ENCODE measurements at places on chromosomes 3 and 15.

DNA sequence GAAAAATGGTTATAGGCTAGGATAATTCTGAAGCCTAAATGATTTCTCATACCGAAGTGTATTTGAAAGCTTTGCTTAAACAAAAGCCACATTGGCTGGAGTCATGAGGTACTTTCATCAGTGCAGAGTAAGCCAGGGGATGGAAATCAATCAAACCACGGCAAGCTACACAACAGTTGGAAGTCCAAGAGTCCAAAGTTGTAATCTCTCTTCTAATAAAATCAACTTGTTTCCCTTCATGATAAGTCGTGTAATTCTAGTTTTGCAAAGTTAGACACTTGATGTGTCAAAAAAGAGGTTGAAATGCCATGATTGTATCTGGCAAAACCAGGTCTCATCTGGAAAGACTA lies 250.5 kb upstream of the VEPH1 start:
- no peak for DNase-seq

- DNase-seq = no peak
These were observed 4.2 kb upstream of the MAGEF1 start for GRCh38 chr3:184715943-184716621.

- DNase-seq = no peak
These were observed 164.5 kb downstream of the TNIK start for GRCh38 chr3:171295484-171296373.

GRCh38 chr15:65561934-65562333 lies 31.7 kb downstream of the HACD3 start:
- DNase-seq = no peak

- DNase-seq = no peak
These were observed 6.8 kb downstream of the ANXA2 start for GRCh38 chr15:60390871-60391501.

DNA sequence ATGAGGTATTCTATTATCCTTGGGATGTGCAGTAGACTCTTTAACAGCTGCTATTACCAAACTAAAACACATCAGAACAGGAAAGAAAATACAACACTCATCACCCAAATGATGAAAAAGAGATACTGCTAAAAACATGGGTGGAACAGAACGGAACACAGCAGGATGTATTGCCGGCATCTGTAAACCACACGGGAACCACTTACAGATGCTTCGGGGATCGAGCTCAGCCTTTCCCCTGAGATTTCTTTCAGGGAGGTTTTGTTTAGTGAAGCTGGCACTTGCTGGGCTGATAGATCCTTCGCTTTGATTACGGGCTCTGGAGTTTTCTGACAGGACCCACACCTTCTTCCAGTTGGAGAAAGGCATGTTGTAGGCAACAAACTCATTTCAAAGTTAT lies 182.3 kb upstream of the FAM3D start:
- no peak for DNase-seq

DNA sequence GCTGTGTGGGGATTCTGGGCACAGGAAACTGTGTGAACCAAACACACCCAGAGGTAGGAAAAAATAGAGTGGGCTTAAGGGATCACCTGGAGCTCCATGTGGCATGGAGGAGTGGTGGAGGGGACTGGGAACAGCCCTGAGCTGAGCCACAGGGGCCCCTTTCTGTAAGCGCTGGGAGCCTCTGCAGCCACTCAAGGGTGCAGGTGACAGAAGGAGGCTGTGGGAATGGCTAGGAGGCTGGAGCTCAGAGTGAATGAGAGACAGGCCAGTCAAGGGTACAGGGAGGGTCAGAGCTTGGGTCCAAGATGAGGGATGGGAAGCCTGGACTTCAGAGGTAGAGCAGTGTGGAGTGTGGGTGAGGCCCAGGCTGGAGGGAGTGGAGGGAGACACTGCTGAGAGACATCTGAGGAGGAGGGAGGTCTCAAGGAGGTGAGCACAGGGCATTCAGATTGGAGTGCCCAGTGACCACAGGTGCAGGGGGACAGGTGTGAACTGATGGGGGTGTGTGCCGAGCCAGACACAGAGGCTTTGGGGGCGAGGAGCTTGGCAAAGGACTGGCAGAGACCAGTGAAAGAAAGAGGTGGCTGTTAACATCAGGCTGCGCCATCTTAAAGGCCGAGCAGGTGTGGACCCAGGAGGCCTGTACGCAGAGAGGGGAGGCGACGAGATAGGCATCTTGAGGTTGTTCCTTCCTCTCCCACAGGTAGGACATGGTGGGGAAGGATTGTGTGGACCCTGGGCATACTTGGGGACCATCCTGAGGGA lies 56.8 kb downstream of the FGD5 start:
- no peak for DNase-seq

GRCh38 chr15:73894133-73894814 lies 20.9 kb downstream of the TBC1D21 start:
- DNase-seq = no peak

GRCh38 chr15:77021803-77022381 lies 27.0 kb downstream of the PSTPIP1 start:
- no peak for DNase-seq

GRCh38 chr3:103953796-103954195 lies 1412.9 kb upstream of the ALCAM start:
- DNase-seq = no peak

DNA sequence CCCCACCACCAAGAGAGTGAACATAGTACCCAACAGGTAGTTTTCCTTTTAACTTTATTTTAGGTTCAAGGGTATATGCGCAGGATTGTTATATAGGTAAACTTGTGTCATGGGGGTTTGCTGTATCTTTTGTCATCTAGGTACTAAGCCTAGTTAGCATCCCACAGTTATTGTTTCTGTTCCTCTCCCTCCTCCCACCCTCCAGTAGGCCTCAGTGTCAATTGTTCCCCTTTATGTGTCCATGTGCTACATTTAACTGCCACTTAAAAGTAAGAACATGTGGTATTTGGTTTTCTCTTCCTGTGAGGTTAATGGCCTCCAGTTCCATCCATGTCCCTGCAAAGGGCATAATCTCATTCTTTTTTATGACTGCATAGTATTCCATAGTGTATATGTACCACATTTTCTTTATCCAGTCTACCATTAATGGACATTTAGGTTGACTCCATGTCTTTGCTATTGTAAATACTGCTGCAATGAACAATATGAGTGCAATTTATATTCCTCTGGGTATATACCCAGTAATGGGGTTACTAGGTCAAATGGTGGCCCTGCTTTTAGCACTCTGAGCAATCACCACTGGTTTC lies 66.2 kb downstream of the ST3GAL6 start:
- DNase-seq = no peak

DNA sequence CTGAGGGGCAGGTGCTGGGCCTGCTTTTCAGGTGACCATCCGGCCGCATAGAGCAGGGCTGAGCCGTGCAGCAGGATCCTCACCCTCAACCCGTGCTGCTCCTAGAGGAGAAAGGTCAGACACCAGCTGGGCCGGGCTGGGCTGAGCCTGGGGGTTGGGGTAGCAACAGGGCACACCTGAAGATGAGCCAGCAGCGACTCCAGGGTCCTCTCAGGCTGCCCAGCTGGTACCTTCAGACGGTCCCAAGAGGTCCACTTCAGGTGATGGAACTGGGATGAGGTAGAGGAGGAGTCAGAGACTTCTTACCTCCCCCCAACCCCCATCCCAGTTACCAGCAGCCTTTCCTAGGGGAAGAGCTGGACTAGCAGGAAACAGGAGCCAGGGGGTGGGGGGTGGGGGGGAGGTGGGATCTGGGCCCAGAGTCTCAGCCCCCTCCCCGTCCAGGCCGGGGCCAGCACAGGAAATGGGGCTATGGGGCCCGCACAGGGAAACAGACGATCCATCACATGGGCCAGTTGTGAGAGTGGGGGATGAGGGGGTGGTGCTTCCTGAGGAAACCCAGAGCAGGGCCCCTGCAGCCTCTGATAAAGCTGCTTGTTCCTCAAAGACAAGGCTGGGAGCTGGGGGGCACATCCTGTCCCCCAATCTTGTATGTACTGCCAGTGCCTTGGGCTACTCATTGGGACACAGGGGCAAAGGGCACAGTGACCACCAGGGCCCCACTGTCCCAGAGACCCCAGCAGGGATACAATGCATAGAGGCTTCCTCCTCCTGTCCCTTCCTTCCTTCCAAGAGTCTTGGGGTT lies 3.0 kb downstream of the INKA1 start:
- DNase-seq = peak; percentile 95

- no peak for DNase-seq
These were observed 36.2 kb upstream of the FILIP1L start for GRCh38 chr3:100150473-100150872.

- DNase-seq = no peak
These were observed 133.0 kb downstream of the ASB7 start for GRCh38 chr15:100735129-100736053.

- no peak for DNase-seq
These were observed 315.2 kb downstream of the MECOM start for GRCh38 chr3:169348276-169348675.

DNA sequence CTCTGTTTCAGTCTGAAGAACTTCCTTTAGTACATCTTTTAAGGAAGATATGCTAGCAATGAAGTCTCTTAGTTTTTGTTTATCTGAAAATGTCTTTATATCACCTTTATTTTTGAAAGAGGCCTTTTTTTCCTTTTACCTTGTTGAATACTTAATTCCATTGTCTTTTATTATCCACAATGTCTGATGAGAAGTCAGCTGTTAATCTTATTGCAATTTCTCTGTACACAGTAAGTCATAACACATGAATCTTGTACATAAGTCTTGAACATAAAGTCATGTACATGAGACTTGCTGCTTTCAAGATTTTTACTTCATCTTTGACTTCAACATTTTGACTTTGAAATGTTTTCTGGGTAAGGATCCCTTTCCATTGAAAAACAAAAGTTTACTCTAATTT lies 424.3 kb upstream of the ATP10A start:
- DNase-seq = no peak

- no peak for DNase-seq
These were observed 31.6 kb downstream of the TIPARP start for GRCh38 chr3:156705761-156706616.

- no peak for DNase-seq
These were observed 278.1 kb upstream of the PLSCR5 start for GRCh38 chr3:146883288-146883687.

DNA sequence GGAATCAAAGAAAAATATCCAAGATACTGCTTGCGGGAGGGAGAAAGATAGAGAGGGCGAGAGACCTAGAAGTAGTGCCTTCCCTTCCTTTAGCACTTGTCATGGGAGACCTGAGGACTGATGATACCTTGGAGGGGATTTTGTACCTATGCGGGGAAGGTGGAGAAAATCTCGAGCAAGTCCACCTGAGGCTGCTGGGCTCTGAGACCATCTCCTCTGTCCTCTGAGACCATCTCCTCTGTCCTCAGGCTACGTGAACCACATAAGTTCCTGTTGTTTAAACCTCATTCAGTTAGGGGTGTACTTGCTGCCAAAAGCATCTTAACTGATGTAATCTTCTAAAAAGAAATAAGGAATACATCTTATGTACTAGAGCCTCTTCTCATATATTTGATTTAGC lies 164.9 kb downstream of the NR2F2 start:
- no peak for DNase-seq

- DNase-seq = no peak
These were observed 62.9 kb upstream of the ZBTB38 start for GRCh38 chr3:141305436-141305835.

DNA sequence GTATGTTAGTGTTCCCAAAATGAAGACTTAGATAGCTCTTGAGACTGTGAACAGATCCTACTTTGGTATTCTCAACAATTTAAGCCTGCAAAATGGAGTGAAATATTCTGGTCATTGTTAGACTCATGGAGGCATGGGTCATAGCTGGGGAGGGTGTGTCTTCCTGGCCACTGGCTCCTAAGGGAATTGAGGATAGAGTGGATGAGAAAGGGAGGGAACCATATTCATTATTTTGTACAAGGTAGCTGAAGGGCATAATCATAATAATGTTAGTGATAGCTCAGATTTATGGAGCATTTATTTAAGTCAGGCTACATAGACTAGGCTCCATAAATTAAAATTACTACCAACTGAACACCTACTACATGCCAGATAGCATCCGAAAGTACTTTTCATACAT lies 253.6 kb downstream of the NR1D2 start:
- no peak for DNase-seq

GRCh38 chr15:27582726-27583410 lies 516.2 kb downstream of the OCA2 start:
- no peak for DNase-seq

DNA sequence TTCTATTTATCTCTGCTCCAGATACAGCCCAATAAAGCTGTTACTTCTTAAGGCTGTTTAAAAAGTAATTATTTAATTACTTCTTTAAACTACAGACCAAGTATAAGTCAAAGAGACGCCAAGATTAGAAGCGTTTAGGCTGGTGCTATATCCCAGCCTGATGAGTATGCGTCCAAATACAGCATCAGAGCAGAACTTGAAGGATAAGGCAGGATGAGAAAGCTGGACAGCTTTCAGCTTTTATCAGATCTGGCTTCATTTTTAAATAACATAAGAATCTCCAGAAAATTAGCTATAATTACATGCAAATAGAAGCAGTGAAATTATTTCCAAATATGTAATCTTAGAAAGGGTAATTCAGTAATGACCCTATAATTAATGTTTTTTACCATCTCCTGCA lies 110.3 kb upstream of the MYO5C start:
- no peak for DNase-seq

GRCh38 chr3:18415839-18416238 lies 9.3 kb downstream of the SATB1 start:
- DNase-seq = no peak

GRCh38 chr3:142065932-142066331 lies 83.4 kb downstream of the TFDP2 start:
- no peak for DNase-seq

DNA sequence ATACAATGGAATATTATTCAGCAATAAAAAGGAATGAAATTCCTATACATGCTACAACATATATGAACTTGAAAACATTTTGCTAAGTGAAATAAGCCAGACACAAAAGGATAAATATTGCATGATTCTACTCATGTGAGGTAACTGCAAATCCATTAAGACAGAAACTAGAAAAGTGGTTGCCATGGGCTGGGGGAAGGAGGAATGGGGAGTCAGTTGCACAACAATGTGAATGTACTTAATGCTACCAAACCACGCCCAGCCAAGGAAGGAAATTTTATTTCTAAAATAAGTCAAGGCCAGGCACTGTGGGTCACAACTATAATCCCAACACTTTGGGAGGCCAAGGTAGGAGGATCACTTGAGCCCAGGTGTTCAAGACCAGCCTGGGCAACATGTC lies 9.8 kb upstream of the GMPPB start:
- DNase-seq = no peak

- DNase-seq = no peak
These were observed 15.8 kb downstream of the ST3GAL6 start for GRCh38 chr3:98778852-98779413.

DNA sequence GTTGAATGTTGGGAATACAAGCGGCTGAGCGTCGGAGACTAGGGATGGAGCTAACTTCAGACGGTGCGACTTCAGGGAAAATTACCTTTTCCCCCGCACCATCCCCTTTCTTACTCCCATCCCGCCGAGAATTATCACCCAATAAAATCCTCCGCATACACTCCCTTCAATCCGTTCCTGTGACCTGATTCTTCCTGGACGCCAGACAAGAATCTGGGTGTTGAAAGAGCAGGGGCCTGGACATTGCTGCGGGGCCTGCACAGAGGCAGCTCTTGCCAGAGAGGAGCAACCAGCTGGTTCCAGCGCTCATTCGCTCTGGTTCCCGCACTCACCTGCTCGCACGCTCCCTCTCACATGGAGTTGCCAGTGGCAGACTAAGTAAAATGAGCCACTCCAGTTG lies 241.9 kb downstream of the ALCAM start:
- DNase-seq = no peak

GRCh38 chr15:101368086-101368780 lies 73.2 kb upstream of the SNRPA1 start:
- DNase-seq = no peak

- no peak for DNase-seq
These were observed 112.2 kb upstream of the LRRN1 start for GRCh38 chr3:3686907-3687648.

- DNase-seq = no peak
These were observed 2.7 kb downstream of the RFTN1 start for GRCh38 chr3:16510620-16511319.
